ENCODE measurements at places on chromosomes 11 and 22.

GRCh38 chr11:94303966-94304958 lies at the start of gene IZUMO1R:
IZUMO1R (plus strand) TSS chr11:94304580; CDS start chr11:94305637, 1,057 bp downstream.
- no peak for ATAC-seq
- no peaks in the 10 kb centered on the region for H3K4me1 ChIP-seq
- peaks cover 24% of the 10 kb centered on the region for H3K27me3 ChIP-seq
- H3K4me3 ChIP-seq = no peak within 1 kb of the TSS
- H3K27ac ChIP-seq = no peak within 1 kb of the TSS

DNA sequence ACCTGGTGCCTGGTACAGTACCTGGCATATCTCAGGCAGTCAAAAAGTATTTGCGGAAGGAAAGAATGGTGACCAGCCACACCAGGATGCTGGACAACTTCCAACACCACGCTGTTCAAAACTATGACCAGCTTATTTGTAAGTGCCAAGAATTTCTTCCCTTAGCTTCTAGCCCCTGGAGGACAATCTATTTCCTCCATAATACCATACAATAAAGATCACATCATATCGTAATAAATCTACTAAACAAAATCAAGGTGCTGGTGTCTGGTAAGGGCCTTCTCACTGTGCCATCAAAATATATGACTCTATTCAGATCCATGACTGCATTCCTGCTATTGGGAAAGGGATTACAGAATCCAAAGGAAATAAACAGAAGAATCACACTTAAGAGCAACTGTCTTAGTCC lies 51.5 kb downstream of the ALG9 start:
- no peak overlapping the region for H3K4me3 ChIP-seq
- H3K27me3 ChIP-seq = no peaks in the 10 kb centered on the region
- no peak for ATAC-seq

DNA sequence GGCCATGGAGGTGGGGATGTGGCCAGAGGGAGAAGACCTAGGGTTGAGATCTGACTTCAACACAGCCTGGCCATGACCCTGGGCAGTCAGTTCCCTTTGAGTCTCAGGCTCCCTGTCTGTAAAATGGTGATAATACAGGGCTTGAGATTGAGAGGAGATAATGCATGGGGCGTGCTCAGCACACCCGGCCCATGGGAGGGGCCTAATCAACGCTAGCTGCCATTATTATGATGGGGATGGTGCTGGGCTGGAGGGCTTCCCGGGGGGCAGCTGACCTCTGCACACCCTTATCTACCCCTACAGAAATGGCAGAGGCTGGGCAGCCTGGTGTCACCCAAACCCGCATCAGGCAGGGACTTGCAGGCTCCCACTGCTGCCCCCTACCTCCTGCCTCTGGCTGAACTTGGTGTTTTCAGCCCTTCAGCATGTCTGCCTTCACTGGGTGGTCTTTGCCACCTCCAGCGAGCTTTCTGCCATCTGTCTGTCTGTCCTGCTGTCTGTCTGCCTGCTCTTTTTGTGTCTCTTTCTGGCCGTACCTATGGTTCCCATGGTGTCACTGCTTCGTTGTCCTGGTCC lies 84.5 kb downstream of the CACNA1I start:
- H3K27ac ChIP-seq = no peak overlapping the region
- H3K36me3 ChIP-seq = no peaks in the 10 kb centered on the region
- H3K27me3 ChIP-seq = peaks cover 42% of the 10 kb centered on the region
- no peak overlapping the region for H3K4me3 ChIP-seq
- no peak for ATAC-seq
- H3K4me1 ChIP-seq = peaks cover 6% of the 10 kb centered on the region

GRCh38 chr11:16280256-16280682 lies 76.1 kb downstream of the SOX6 start:
- no peaks in the 10 kb centered on the region for H3K4me1 ChIP-seq
- H3K4me3 ChIP-seq = no peak overlapping the region

DNA sequence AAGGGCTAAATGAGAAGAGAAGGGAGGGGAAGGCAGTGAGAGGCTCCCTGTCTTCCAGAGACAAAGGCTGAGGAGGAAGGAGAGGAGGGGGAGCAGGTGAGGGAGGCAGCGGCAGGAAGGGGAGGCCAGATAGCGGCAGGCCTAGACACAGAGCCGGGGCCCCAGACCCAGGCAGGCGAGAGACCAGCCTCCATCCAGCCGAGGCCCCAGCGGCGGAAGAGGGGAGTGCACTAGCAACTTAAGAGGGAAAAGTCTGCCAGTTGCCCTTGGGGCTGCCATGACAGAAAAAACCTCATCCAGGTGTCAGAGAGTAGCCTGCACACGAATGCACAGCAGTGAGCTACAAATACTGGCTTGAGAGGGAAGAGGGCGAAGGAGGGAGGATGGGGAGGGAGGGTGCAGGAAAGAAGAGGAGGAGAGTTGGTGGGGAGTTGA lies 46.7 kb downstream of the IGLL1 start:
- peak overlapping the region; percentile 38 for H3K27ac ChIP-seq
- H3K36me3 ChIP-seq = no peaks in the 10 kb centered on the region
- H3K27me3 ChIP-seq = peaks cover 16% of the 10 kb centered on the region
- H3K4me3 ChIP-seq = no peak overlapping the region
- no peak for ATAC-seq
- peaks cover 33% of the 10 kb centered on the region for H3K4me1 ChIP-seq

GRCh38 chr11:70670676-70671034 lies 272.3 kb downstream of the CTTN start:
- no peaks in the 10 kb centered on the region for H3K36me3 ChIP-seq
- H3K27me3 ChIP-seq = peaks cover 31% of the 10 kb centered on the region
- H3K4me3 ChIP-seq = no peak overlapping the region
- H3K27ac ChIP-seq = no peak overlapping the region

GRCh38 chr11:93213622-93214021 lies 15.8 kb upstream of the SLC36A4 start:
- no peak for ATAC-seq
- H3K27ac ChIP-seq = no peak overlapping the region
- H3K36me3 ChIP-seq = peaks cover 4% of the 10 kb centered on the region
- H3K4me3 ChIP-seq = no peak overlapping the region
- H3K27me3 ChIP-seq = peaks cover 21% of the 10 kb centered on the region
- no peaks in the 10 kb centered on the region for H3K4me1 ChIP-seq

DNA sequence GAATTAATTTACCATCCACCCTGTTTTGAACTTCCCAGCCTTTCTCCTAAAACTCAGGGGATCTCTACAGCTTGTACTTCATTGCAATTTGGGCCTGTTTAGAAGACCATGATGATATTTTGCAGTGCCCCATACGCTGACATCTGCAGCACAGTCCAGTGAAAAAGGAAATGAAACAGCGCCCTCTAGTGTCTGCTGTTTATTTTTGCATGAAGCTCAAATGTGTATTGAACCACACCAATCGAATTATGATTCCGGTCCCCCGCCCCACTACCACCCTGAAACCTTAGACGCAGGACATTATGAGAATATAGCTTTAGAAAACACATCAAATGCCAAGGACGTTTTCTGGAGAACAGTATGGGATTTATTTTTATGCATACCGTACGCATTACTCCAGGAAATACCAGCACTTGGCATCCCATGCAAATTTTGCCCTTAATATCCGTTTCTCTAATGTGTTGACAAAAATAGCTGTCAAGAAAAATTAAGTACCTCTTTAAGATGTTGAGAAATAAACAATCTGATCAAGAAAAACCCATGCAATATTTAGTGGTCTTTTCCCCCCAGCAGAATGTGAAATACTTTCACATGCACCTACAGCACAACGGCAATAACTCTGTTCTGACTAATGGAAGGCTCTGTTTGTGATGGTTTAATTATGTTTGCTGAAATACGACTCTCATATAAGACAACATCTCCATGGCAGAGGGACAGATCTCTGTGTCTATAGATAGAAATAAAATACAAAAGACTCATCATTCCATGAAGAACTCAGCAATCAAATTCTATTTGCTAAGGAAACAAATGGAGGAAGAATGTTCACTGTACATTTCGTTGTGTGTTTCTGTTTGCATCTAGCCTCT lies 93.9 kb downstream of the TECTA start:
- H3K36me3 ChIP-seq = no peaks in the 10 kb centered on the region
- H3K27me3 ChIP-seq = peaks cover 24% of the 10 kb centered on the region
- no peak overlapping the region for H3K4me3 ChIP-seq
- peaks cover 10% of the 10 kb centered on the region for H3K4me1 ChIP-seq

DNA sequence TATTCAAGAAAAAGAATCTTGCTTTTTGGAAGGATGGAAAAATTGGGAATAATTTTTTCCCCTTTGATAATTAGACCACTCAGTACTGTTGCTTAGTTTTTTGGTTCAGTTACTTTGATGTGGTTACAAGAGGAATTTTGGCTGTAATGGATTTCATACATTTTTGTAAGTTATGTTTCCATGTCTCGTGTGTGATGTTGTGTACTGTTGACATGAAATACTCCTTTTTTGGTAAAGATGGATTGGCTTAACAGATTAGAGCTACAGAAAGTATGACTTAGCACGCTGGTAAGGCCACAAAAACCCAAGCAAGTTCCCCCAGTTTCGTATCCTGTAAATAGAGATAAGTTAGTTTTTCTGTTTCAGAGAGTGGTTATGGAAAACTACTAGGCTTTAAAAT lies 11.9 kb downstream of the TBCEL start:
- H3K36me3 ChIP-seq = peaks cover 23% of the 10 kb centered on the region
- ATAC-seq = no peak
- H3K27ac ChIP-seq = no peak overlapping the region
- H3K4me1 ChIP-seq = peaks cover 12% of the 10 kb centered on the region
- no peak overlapping the region for H3K4me3 ChIP-seq
- H3K27me3 ChIP-seq = no peaks in the 10 kb centered on the region

DNA sequence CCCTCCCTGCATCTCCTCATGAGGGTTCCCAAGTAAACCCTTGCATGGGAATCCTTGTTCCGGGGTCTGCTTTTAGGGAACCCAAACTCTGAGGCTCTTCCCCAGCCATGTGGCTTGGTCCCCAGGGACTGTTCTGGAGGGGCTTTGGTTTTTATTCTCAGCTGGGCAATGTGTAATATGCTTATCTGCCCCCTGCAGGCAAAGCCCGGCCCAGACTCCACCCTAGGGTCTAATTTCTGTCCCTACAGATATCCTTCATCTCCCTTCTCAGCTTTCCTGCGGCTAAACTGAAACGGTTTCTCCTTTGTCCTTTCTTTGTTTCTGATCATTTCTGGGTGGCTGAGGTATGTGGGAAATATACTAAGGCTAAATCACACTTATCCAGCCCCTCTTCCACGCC lies 37.1 kb downstream of the TST start:
- H3K36me3 ChIP-seq = no peaks in the 10 kb centered on the region
- no peak overlapping the region for H3K27ac ChIP-seq
- H3K27me3 ChIP-seq = peaks cover 39% of the 10 kb centered on the region
- no peak for ATAC-seq
- H3K4me3 ChIP-seq = no peak overlapping the region

GRCh38 chr22:23151827-23152226 lies 6.5 kb downstream of the RAB36 start:
- peaks cover 30% of the 10 kb centered on the region for H3K4me1 ChIP-seq
- no peak overlapping the region for H3K4me3 ChIP-seq
- H3K27ac ChIP-seq = peak overlapping the region; percentile 95
- H3K27me3 ChIP-seq = no peaks in the 10 kb centered on the region

DNA sequence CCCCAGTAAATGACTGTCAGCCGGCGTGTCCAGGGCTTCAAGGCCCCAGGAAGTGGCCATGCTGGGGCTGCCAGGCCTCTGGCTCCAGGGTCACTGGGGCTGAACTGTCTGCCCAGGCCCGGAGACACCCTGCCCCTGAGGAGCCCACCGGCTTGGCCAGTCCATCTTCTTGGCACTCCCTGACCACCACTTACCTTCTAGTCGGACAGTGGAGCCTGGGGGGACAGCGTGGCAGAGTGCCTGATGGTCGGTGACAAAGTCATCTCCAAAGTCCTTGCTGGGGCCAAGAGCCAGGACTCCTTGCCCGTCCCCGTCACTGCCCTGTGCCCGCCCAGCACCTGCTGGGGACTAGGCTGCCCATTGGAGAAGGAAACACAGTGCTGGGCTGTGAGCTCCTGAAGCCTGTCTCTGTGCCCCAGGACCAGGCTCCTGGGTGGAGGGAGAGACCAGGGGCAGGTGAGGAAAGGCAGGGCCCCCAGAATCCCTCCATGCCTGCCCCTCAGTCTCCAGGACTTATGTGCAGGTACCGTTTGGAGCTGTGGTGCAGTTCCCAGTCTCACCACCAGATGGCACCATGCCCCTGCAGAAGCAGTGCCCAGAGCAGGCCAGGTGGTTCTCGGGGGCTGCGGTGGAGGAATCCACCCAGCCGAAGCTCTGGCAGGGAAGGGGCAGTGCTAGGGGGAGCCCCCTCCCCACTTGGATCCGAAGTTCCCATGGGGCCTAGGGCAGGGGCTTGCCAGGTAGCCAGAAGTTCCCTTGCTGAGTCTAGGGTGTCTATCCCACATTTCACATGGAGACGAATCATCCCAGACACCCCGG lies 6.0 kb upstream of the CCDC188 start:
- no peak overlapping the region for H3K4me3 ChIP-seq
- ATAC-seq = peak; percentile 72
- H3K36me3 ChIP-seq = no peaks in the 10 kb centered on the region
- H3K27me3 ChIP-seq = peaks cover 64% of the 10 kb centered on the region

DNA sequence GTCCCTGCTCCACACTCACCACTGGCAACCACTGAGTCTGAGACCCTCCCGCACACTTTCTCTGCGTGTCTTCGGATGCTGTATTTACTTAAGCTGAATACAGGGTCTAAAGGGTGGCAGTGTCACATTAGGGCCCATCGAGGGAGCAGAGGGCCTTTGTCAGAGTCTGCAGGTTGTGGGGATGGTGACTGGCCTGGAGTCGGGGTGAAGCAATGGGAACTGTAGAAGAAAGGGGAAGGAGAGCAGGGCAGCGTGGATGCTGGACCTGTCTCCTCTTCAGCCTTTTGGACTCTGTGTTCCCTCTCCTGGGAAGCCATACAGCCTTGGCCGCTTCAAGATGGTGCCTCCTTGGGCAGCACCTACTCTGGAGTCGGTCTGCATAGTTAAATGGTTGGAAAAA lies 61.1 kb downstream of the ZBTB16 start:
- ATAC-seq = no peak
- peaks cover 30% of the 10 kb centered on the region for H3K27me3 ChIP-seq
- no peak overlapping the region for H3K27ac ChIP-seq
- H3K4me1 ChIP-seq = no peaks in the 10 kb centered on the region
- no peak overlapping the region for H3K4me3 ChIP-seq

GRCh38 chr11:112880495-112880894 lies 80.7 kb upstream of the NCAM1 start:
- no peaks in the 10 kb centered on the region for H3K36me3 ChIP-seq
- no peaks in the 10 kb centered on the region for H3K27me3 ChIP-seq
- ATAC-seq = peak; percentile 20
- no peaks in the 10 kb centered on the region for H3K4me1 ChIP-seq
- H3K4me3 ChIP-seq = no peak overlapping the region
- H3K27ac ChIP-seq = no peak overlapping the region

- H3K27ac ChIP-seq = no peak overlapping the region
- peaks cover 31% of the 10 kb centered on the region for H3K27me3 ChIP-seq
- no peak overlapping the region for H3K4me3 ChIP-seq
- peaks cover 8% of the 10 kb centered on the region for H3K4me1 ChIP-seq
These were observed 40.2 kb downstream of the MACROD1 start for GRCh38 chr11:64125676-64126075.

GRCh38 chr11:59891781-59892181 lies 13.2 kb downstream of the OOSP3 start:
- H3K4me3 ChIP-seq = no peak overlapping the region
- no peak for ATAC-seq
- H3K27ac ChIP-seq = no peak overlapping the region
- no peaks in the 10 kb centered on the region for H3K4me1 ChIP-seq

All from stimulated activated memory B cell treated with anti-CD40 and anti-IgM and Interleukin-4, amounts not matched to agents 10 μg/mL and 1 μg/mL and 100 μg/mL, for 72 hours (primary cell).